Tracheal epithelial cell (primary cell): ENCODE measurements at places on chromosomes 1 and 21. TPM values are rescaled to one million over a fixed set of nuclear protein-coding genes. Genes with fewer than 3 reads are reported as not detected.

Gene GNAT2
- 0.64 TPM in 1 of 2 replicates, not detected in the other for total RNA-seq

Gene DIO1
- total RNA-seq = not detected in 2 replicates

Gene HHIPL2
- total RNA-seq = under 0.01 TPM in 1 of 2 replicates, not detected in the other

Gene POGZ
- 6.8 and 11.3 TPM in 2 replicates for total RNA-seq

Gene SPRR3
- total RNA-seq = 8.9 and 51.4 TPM in 2 replicates
